RWPE2 (cell line): ENCODE measurements at places on chromosomes 1 and 21.
A peak's percentile ranks its signal among the peaks of the same experiment; 100 is the strongest.

DNA sequence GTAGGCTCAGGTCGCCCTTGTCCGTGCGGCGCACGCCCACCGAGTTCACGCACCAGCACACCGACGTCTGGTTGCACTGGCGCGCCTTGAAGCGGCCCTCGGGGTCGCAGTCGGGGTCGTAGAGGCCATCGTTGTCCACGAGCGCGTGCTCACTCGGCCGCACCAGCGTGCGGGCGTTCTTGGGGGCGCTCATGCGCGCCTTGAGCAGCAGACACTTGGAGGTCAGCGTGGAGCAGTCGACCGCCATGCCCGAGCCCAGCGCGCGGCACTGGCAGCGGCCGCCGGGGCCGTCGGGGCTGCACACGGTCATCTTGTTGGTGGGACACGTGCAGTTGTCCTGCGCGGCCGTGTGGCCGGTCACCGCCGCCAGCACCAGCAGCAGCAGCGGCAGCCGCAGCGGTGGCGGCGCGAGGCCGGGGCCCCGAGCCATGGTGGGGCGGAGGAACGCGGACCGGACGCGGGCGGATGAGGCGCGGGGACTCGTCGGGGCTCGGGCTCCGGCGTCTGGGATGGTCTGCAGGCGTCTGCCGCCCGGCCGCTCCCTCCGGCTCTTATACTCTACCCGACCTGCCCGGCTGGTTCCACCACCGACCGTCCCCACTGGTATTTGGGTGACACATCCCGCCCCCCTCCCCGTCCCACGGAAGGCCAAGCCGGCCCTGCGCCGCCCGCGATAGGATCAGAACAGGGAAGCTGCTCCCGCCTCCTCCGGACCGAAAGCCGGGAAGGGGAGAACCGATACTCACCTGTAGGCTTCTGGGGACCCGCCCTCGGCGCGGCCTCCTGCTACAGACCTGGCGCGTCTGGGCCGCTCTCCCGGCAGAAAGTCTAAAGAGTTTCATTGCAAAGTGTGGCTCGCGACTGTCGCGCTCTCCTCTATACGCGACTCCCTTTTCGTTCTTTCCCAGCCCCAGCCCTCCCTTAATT, at the start of gene TACSTD2:
TSS of gene TACSTD2 (minus strand) at position 526 of the 927 bp plus-strand sequence. CDS start at position 430, 96 bp downstream.
- peaks cover 18% of the 10 kb centered on the region; the same call in 1 of the 2 replicates for H3K36me3 ChIP-seq
- peaks cover 40% of the 10 kb centered on the region for H3K4me1 ChIP-seq
- DNase-seq: peak; percentile 94

DNA sequence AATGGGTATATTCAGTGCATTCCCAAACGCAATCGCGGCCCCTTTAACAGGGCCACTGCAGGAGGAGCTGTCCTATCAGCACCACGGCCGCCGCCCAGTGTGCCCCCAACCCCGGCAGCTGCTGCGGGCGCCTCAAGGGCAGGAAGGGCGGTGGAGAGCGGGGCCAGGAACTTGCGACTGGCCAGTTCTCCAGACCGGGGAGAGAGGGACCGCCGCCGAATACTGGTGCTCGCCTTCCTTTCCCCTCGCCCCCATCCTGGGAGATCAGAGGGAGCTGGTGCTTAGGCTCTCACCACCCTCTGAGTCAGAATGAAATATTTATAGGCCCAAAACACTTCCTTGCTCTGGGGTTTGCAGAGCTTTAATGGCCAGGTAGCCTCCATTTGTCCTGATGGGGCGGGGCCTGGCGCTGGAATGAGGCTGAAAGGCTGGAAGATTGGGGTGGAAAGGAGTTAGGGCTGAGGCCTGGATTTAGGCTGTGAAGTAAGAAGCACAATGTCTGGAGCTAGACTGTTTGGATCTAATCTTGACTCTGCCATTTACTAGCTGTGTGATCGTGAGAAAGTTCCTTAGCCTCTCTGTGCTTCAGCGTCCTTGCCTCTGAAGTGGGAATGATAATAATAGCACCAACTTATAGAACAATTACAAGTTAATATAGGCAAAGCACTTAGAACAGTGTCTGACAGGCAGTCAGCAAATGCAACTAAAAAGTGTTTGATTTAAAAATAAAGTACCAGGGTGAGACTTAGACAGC, 75.5 kb downstream of the NAV1 start:
- no peak overlapping the region for H3K4me3 ChIP-seq
- no peak for DNase-seq

DNA sequence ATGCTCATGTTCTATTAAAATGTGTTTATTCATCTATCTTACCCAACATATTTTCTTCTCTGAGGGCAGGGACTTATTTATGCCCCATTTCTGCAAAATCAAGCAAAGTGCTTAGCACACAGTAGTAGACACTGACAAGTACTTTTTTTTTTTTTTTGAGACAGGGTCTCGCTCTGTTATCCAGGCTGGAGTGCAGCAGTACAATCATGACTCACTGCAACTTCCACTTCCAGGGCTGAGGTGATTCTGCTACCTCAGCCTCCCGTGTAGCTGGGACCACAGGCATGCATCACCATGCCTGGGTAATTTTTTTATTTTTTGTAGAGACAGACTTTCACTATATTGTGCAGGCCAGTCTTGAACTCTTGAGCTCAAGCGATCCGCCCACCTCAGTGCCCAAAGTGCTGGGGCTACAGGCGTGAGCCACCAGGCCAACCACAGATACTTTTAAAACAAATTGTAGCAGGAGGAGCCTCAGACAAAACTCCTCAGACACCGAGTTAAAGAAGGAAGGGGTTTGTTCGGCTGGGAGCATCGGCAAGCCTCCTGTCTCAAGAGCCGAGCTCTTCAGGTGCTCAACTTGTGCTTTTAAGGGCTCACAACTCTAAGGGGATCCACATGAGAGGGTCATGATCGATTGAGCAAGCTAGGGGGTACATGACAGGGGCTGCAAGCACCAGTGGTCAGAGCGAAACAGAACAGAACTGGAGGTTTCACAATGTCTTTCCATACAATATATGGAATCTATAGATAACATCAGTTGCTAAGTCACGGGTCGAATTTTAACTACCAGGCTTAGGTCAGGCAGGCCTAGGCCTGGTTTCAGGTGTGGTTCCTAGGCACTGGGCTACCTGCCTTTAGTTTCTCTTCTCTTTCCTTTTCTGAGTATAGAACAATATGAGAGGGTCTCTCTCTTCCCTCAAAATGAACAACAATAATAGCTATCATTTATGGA, 5.7 kb upstream of the TMEM167B start:
- no peaks in the 10 kb centered on the region for H3K27me3 ChIP-seq
- DNase-seq: no peak
- no peak overlapping the region for H3K27ac ChIP-seq
- H3K4me1 ChIP-seq: no peaks in the 10 kb centered on the region

GRCh38 chr1:238488401-238488800, 597.7 kb upstream of the ZP4 start:
- no peaks in the 10 kb centered on the region for H3K27me3 ChIP-seq
- no peaks in the 10 kb centered on the region for H3K4me1 ChIP-seq
- H3K4me3 ChIP-seq: no peak overlapping the region
- H3K36me3 ChIP-seq: no peaks in the 10 kb centered on the region
- H3K27ac ChIP-seq: no peak overlapping the region

- no peak overlapping the region for H3K27ac ChIP-seq
- H3K4me1 ChIP-seq: peaks cover 14% of the 10 kb centered on the region
- DNase-seq: no peak
These were observed 381.1 kb upstream of the KAZN start for GRCh38 chr1:14217384-14217783.

- H3K4me3 ChIP-seq: peak overlapping the region; percentile 4
- no peaks in the 10 kb centered on the region for H3K36me3 ChIP-seq
- no peaks in the 10 kb centered on the region for H3K27me3 ChIP-seq
- H3K27ac ChIP-seq: no peak overlapping the region
These were observed 480.2 kb upstream of the RUNX1 start for GRCh38 chr21:35529171-35529863.

- no peak for DNase-seq
- no peaks in the 10 kb centered on the region for H3K27me3 ChIP-seq
- no peak overlapping the region for H3K4me3 ChIP-seq
These were observed 107.7 kb upstream of the CACYBP start for GRCh38 chr1:174892016-174892415.

- no peaks in the 10 kb centered on the region for H3K36me3 ChIP-seq
- H3K4me3 ChIP-seq: no peak overlapping the region
- no peak for DNase-seq
- H3K27ac ChIP-seq: no peak overlapping the region
These were observed 14.0 kb upstream of the TIPRL start for GRCh38 chr1:168164771-168165170.

- no peak for DNase-seq
- no peak overlapping the region for H3K27ac ChIP-seq
- no peak overlapping the region for H3K4me3 ChIP-seq
- H3K36me3 ChIP-seq: peaks cover 4% of the 10 kb centered on the region; the same call in 1 of the 2 replicates
These were observed 73.7 kb downstream of the LRRC8C start for GRCh38 chr1:89706700-89707012.

DNA sequence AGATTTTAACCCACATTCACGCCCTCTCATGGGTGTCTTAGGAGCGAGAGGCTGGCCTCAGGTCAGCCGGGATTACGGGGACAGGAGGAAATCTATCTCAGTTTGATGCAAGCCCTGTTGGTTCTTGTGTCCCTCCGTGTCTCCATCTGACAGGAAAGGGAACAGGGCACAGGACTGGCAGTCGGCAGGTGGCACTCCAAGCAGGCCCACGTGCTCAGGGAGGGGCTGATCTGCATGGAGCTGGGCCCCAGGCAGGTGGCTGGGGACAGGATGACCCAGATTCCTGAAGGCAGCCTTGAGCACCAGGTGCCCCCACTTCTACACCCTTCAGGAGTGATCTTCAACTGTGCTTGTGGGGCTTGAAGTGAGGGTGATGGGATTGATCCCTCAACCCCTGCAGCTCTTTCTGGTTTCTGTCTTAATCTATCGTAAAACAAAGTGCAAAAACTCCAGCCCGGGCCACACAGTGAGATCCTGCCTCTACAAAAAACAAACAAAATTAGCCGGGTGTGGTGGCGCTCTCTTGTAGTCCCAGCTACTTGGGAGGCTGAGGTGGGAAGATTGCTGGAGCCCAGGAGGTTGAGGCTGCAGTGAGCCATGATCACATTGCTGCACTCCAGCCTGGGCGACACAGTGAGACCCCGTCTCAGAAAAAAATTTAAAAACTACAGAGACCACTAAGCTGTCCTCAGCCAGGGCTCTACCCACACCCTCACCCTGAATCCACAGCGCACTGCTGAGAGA, 8.3 kb downstream of the PLEKHG5 start:
- no peak overlapping the region for H3K27ac ChIP-seq
- DNase-seq: no peak
- no peak overlapping the region for H3K4me3 ChIP-seq
- peaks cover 13% of the 10 kb centered on the region for H3K36me3 ChIP-seq
- H3K27me3 ChIP-seq: no peaks in the 10 kb centered on the region

DNA sequence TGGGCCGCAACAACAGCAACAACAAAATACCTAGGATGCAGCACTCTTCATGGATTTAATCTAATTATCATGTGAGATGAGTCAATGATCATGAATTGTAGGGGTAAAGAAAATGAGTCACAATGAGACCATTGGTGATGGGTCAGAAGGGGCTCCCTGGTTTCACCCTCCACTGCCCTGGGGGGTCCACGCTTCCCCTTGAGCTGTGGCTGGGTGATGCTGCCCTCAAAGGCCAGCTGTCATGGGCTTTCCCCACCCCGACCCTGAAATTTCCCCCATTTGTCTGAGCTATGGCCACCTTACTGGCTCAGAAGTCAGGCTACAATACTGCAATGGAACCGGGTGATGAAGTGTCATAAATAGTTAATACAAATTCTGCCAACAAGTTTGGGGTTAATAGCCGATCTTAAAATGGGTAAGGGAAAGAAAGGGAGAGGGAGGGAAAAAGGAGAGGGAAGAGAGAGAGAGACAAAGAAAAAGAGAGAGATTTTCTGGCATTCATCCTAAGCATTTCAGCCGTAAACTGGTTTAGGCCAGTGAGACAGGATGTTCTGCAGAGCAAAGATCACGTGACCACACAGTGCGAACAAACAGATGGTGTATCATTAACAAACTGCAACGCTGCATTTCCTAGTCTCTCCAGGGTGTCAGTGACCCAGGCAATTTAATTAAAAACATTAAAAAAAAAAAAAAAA, 143.4 kb upstream of the ERRFI1 start:
- H3K36me3 ChIP-seq: no peaks in the 10 kb centered on the region
- H3K4me1 ChIP-seq: peaks cover 20% of the 10 kb centered on the region
- DNase-seq: no peak
- H3K27ac ChIP-seq: peak overlapping the region; percentile 60
- no peak overlapping the region for H3K4me3 ChIP-seq
- no peaks in the 10 kb centered on the region for H3K27me3 ChIP-seq

DNA sequence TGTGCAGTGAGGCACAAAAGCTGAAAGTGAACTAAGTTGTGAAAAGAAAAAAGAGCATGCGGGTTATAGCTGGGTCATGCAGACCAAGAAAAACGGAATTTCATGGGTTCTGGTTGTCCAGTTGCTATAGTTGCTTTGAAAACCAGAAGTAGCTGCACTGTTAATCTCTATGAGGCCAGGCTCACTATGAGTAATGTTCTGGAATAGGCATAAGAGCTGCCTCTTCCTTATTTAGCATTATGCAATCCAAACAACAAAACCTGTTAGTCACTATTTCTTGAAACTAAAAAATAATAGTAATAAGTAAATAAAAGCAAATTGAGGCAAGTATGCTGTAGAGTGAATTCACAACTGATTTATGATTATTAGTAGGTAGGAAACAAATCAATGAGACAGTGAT, 1383.7 kb downstream of the MRPL39 start:
- H3K27me3 ChIP-seq: no peaks in the 10 kb centered on the region
- no peak overlapping the region for H3K4me3 ChIP-seq
- H3K4me1 ChIP-seq: peaks cover 6% of the 10 kb centered on the region
- H3K36me3 ChIP-seq: no peaks in the 10 kb centered on the region

DNA sequence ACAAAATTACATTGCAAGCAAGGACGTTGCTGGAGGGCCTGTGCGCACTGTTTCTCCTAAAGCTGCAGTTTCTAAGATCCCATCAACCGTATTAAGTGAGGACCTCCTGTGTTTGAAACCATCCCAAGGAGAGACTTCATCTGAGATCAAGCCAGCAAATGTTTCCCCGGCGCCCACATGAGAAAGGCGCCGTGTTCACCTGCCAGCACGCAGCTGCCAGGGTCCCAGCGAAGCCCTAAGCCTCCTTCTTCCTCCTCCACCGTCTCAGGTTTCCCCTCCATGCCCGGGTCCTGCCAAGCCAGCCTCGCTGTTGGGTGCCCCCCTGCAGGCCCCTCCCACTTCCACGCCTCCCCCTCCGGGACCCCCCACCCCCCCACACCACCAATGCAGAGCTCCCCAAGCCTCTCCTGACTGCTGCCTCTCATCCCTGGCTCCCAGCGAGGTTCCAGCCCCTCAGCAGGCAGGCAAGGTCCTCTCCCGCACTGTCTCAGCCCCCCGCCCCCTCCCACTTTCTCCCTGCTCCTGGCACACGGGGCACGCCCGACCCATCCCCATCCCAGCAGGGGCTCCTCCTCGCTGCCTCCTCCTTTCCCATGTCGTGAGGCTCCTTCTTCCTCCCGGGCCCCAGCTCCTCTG, 8.6 kb upstream of the TFF1 start:
- H3K4me1 ChIP-seq: no peaks in the 10 kb centered on the region
- DNase-seq: no peak
- H3K4me3 ChIP-seq: no peak overlapping the region
- H3K27me3 ChIP-seq: no peaks in the 10 kb centered on the region
- H3K27ac ChIP-seq: no peak overlapping the region
- no peaks in the 10 kb centered on the region for H3K36me3 ChIP-seq

- H3K27ac ChIP-seq: peak overlapping the region; percentile 86
- peaks cover 23% of the 10 kb centered on the region for H3K4me1 ChIP-seq
- no peak overlapping the region for H3K4me3 ChIP-seq
- H3K27me3 ChIP-seq: no peaks in the 10 kb centered on the region
These were observed 41.7 kb upstream of the SYT14 start for GRCh38 chr1:209896346-209896745.

- H3K4me1 ChIP-seq: no peaks in the 10 kb centered on the region
- no peak overlapping the region for H3K4me3 ChIP-seq
- no peak overlapping the region for H3K27ac ChIP-seq
- H3K27me3 ChIP-seq: no peaks in the 10 kb centered on the region
- H3K36me3 ChIP-seq: no peaks in the 10 kb centered on the region
These were observed 89.6 kb upstream of the GPR88 start for GRCh38 chr1:100448366-100448765.
